ENCODE measurements at places on chromosomes 12 and 14. TPM values are rescaled to one million over a fixed set of nuclear protein-coding genes. Genes with fewer than 3 reads are reported as not detected.

DNA sequence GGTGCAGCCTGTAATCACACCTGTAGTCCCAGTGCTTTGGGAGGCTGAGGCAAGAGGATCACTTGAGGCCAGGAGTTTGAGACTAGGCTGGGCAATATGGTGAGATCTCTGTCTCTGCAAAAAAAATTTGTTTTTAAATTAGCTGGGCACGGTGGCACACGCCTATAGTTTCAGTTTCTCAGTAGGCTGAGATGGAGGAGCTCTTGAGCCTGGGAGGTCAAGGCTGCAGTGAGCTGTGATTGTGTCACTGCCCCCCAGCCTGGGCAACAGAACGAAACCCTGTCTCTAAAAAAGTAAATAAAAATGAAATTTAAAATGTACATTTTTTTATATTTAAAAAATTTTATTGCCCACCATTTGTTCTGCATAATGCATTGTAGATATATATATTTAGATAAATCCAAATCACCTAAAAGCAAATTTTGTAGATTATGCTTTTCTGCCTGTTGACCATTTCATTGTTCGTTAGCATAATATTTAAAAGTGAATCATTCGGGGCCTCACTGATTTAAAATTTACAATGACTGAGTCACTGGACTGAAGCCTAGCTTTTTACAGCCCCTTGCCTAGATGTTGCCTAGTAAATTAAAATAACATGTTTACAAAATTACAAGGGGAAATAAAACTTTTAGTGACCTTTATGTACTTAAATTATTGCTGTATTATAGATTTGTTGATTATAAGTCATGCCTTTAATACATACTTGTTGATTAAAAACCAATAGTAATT, 87.9 kb downstream of the USP15 start:
- peak; percentile 79 for DNase-seq
- H3K4me1 ChIP-seq, result peaks cover 12% of the 10 kb centered on the region
- no peaks in the 10 kb centered on the region for H3K36me3 ChIP-seq
- peak overlapping the region; percentile 82 for H3K27ac ChIP-seq
- peak overlapping the region; percentile 57 for H3K4me3 ChIP-seq

Gene CSRP2
- 53.0 TPM for total RNA-seq

- no peak overlapping the region for H3K27ac ChIP-seq
- H3K4me1 ChIP-seq, result peaks cover 17% of the 10 kb centered on the region
- no peaks in the 10 kb centered on the region for H3K36me3 ChIP-seq
- H3K27me3 ChIP-seq, result no peaks in the 10 kb centered on the region
- peak; percentile 56 for DNase-seq
- no peak overlapping the region for H3K4me3 ChIP-seq
These were observed 22.2 kb upstream of the OVCH1 start for GRCh38 chr12:29519585-29520182.

DNA sequence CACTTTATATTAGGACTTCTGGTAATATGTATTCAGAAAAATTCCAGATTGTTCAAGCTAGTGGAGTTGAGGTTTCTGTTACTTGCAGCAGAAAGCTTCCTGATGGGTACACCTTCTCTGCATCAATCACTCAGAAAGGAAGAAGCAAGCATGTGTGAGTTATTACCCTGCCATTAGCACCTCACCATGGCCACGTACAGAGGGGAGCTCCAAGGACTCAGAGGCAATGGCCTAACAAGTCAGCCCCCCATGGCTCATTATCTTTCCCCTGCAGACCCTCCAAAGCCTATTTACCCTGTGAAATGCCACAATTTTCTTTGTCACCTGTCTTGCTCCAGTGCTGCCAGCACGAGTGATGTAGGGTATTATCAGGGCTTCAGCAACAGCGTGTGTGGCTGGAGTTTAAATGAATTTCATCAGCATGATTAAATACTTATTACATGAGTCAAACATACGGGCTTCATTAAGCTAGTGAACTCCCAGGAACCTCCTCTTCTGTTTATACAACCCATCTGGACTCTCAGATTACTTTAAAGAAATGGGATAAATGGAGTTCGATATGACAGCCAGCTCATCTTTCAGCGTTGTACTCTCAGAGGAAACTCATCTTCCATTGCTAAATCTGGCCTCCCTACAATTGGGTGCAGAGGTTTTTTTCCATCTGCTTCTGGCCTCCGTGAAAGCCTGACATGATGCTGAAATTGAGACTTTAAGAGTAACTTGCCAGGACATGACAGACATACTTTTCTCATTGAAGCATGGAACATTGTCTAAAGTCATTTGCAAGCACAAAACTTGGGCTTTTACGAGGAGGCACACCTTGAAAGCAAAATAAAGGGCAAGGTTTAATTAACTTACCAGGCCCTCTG, 135.9 kb downstream of the TMEM30B start:
- H3K36me3 ChIP-seq, result no peaks in the 10 kb centered on the region
- H3K4me3 ChIP-seq, result peak overlapping the region; percentile 11

- no peak overlapping the region for H3K27ac ChIP-seq
- no peaks in the 10 kb centered on the region for H3K27me3 ChIP-seq
- no peak for DNase-seq
- peaks cover 11% of the 10 kb centered on the region for H3K4me1 ChIP-seq
These were observed 40.3 kb downstream of the SOCS2 start for GRCh38 chr12:93612776-93613175.

DNA sequence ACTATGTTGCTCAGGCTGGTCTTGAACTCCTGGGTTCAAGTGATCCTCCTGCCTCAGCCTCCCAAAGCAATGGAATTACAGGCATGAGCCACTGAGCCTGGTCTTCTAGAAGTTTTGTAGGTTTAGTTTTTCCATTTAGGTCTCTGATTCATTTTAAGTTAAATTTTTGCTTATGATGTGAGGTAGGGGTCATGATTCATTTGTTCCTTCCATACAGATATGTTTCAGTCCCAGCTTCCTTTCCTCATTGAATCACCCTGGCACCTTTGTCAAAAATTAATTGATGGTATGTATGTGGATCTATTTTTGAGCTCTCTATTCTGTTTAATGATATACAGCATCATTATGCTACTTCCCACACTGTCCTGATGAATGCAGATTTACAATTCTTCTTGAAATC, 25.6 kb upstream of the CABP1 start:
- H3K4me1 ChIP-seq, result no peaks in the 10 kb centered on the region
- peaks cover 40% of the 10 kb centered on the region for H3K27me3 ChIP-seq
- no peak for DNase-seq
- H3K4me3 ChIP-seq, result no peak overlapping the region
- no peaks in the 10 kb centered on the region for H3K36me3 ChIP-seq

Gene ACACB
- total RNA-seq, result 1.0 TPM

DNA sequence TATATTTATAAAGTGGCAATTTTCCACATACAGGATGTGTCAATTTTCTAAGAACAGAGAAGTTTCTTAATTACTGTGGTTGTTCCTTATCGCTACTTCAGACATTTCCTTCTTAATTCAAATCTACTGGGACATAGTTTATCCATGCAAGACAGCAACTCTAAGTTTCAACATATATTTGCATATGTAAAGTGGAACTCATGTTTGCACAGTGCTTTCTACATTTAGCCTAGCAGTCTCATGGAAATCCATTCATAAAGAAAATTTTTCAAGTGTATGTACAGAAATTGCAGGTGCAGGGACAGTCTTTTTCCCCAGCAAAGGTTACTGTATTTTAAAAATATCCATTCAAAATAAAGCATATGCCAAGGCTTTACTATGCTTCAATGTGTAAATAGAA, 956.7 kb upstream of the SEL1L start:
- H3K4me3 ChIP-seq, result no peak overlapping the region
- no peaks in the 10 kb centered on the region for H3K36me3 ChIP-seq
- no peaks in the 10 kb centered on the region for H3K4me1 ChIP-seq

GRCh38 chr14:102594514-102595175, 2.2 kb downstream of the RCOR1 start:
- DNase-seq, result peak; percentile 83
- no peaks in the 10 kb centered on the region for H3K36me3 ChIP-seq
- H3K27ac ChIP-seq, result peak overlapping the region; percentile 81
- H3K27me3 ChIP-seq, result no peaks in the 10 kb centered on the region

DNA sequence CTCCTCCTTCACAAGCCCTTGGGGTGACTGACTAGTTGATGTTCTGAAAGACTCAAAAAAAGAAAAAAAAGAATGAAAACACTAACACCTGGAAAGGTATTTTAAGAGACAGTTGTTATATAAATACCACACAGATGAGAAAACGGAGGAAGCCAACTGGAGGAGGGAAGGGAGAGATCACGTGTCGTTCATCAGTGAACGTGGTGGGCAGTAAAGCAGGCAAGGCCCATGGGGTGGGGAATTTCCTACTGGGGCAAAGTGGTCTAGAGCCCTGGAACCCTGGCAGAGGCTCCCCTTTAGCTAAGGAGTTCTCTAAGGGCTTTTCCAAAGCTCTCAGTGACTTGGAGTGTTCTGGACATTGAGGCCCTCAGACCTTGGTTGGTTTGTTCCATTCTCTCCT, 169.7 kb downstream of the CALM1 start:
- no peak overlapping the region for H3K27ac ChIP-seq
- no peak overlapping the region for H3K4me3 ChIP-seq
- no peak for DNase-seq
- H3K36me3 ChIP-seq, result no peaks in the 10 kb centered on the region
- H3K4me1 ChIP-seq, result no peaks in the 10 kb centered on the region

GRCh38 chr12:92288561-92288960, 142.9 kb upstream of the BTG1 start:
- H3K36me3 ChIP-seq, result no peaks in the 10 kb centered on the region
- no peak overlapping the region for H3K4me3 ChIP-seq
- no peak for DNase-seq
- H3K27ac ChIP-seq, result no peak overlapping the region
- H3K27me3 ChIP-seq, result no peaks in the 10 kb centered on the region

DNA sequence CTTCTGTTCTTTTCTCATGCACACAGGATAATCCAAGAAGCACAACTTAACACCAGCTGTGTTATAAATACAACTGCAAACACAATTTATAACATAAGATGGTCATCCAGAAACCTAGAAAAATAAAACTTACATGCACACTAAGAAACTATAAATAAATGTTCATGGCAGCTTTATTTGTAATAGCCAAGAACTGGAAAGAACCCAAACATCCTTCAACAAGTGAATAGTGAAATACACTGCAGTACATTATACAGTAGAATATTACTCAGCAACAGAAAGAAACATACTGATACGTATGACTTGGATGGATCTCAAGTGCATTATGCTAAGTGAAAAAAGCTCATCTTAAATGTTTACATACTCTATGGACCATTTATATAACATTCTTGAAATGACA, 132.7 kb downstream of the SPTSSA start:
- DNase-seq, result no peak
- peaks cover 9% of the 10 kb centered on the region for H3K27me3 ChIP-seq
- no peak overlapping the region for H3K27ac ChIP-seq
- H3K4me1 ChIP-seq, result no peaks in the 10 kb centered on the region
- H3K36me3 ChIP-seq, result no peaks in the 10 kb centered on the region

GRCh38 chr12:34016361-34016760, 5.9 kb upstream of the ALG10 start:
- H3K36me3 ChIP-seq, result no peaks in the 10 kb centered on the region
- no peaks in the 10 kb centered on the region for H3K27me3 ChIP-seq
- no peak overlapping the region for H3K27ac ChIP-seq

- H3K27ac ChIP-seq, result no peak overlapping the region
- no peaks in the 10 kb centered on the region for H3K27me3 ChIP-seq
- no peak for DNase-seq
- peaks cover 9% of the 10 kb centered on the region for H3K4me1 ChIP-seq
- H3K36me3 ChIP-seq, result no peaks in the 10 kb centered on the region
These were observed 2.0 kb downstream of the ADCY6 start for GRCh38 chr12:48786591-48787544.

DNA sequence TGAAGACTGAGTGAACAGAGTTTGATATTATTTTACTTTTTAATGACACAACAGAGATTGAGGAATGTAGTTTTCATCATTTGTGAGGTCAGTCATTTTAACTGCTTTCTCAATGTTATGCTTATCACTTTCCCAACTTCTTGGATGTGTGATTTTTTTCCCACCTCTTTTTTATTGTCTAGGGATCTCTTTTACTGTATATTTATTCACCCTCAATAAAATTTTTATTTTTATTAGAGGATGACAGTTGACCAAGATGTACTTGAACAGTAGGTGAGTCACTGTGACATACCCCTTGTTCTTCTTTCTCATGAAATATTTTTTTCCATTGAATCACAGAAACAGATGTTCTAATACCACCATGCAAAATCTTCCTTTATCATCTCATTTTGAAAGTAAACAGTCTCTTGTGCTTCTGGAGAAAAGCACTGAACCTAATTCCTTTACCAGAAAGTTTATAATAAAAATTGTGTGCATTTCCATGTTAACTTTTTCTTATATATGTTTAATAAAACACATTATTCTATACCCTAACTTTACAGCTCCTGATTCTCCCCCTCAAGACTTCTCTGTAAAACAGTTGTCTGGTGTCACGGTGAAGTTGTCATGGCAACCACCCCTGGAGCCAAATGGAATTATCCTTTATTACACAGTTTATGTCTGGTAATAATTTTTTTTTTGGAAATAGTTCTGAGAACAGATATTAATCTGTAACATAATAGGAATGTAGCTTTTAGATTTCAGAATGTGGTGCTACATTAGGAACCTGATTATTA, 65.9 kb downstream of the PTPRQ start:
- H3K36me3 ChIP-seq, result no peaks in the 10 kb centered on the region
- DNase-seq, result peak; percentile 86
- H3K27me3 ChIP-seq, result no peaks in the 10 kb centered on the region
- peak overlapping the region; percentile 37 for H3K4me3 ChIP-seq
- H3K4me1 ChIP-seq, result peaks cover 22% of the 10 kb centered on the region
- peak overlapping the region; percentile 92 for H3K27ac ChIP-seq

DNA sequence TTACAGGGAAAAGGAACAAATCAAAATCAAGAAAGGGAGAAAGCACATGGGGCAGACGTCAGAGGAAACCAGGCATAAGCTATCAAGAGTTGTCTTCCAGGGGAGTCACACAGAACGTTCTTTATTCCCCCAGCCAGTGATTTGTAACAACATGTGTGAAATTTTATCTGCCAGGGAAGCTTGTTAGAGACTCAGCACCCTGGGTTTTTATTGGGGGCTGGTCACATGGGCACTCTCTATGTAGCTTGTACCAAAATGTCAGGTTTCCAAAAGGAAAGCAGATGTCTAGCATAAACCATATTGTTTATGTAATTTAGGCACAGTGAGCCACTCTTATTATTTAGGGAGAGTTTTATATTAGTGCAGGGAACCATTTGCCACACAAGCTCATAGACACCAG, 440.4 kb upstream of the DCN start:
- H3K4me1 ChIP-seq, result no peaks in the 10 kb centered on the region
- DNase-seq, result no peak
- H3K4me3 ChIP-seq, result no peak overlapping the region
- H3K27me3 ChIP-seq, result no peaks in the 10 kb centered on the region
- H3K27ac ChIP-seq, result no peak overlapping the region
- H3K36me3 ChIP-seq, result no peaks in the 10 kb centered on the region

GRCh38 chr14:100824901-100825712, 811 bp upstream of the MEG3 start:
- peak overlapping the region; percentile 62 for H3K27ac ChIP-seq
- DNase-seq, result no peak
- no peaks in the 10 kb centered on the region for H3K4me1 ChIP-seq
- H3K27me3 ChIP-seq, result no peaks in the 10 kb centered on the region
- peak overlapping the region; percentile 94 for H3K4me3 ChIP-seq
- peaks cover under 1% of the 10 kb centered on the region for H3K36me3 ChIP-seq

Gene RNASE7
- total RNA-seq, result not detected
